GM04503 (cell line): ENCODE measurements at places on chromosomes 4 and X.

- no peak for DNase-seq
These were observed 3.1 kb downstream of the NKX3-2 start for GRCh38 chr4:13541176-13541604.

GRCh38 chrX:39802354-39802753 lies 295.4 kb downstream of the BCOR start:
- DNase-seq, result no peak

DNA sequence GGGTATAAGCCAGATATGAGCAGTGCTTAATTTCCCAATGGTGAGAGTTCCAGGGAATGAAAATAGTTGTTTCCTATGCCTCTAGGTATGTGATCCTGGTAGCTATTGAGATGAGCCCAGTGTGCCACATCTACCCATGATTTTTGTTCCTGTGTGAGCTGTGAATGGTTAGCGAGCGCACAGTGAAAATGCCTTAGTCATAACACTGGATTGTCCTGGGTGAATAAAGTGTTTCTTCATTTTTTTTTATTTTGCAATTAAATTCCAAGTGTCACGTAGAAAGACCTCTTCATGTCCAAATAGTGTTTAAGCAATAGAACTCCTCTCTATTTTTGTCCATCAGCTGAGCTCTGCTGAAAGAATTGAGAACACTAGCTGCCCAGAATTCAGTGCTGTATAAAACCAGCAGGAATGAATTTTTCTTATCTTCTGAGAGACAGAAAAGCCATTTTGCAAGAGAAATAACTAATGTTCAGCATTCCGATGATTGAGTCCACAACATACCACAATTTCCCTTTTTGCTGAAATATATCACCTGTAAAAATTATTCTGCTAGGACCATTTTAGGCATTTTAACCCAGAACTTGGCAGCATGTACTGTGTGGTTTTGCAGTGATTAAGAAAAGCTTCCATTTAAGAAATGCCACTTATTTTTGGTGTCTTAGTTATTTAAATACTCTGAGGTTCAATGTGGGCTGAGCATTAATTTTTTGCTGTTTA lies 5.6 kb downstream of the MAOA start:
- DNase-seq, result peak; percentile 11

GRCh38 chr4:182124359-182124758 lies 118.8 kb upstream of the TENM3 start:
- no peak for DNase-seq

- no peak for DNase-seq
These were observed 3.4 kb upstream of the ATP11C start for GRCh38 chrX:139936259-139936658.
